HepG2 (cell line): ENCODE measurements at places on chromosomes 11 and 22. TPM values are rescaled to one million over a fixed set of nuclear protein-coding genes. Genes with fewer than 3 reads are reported as not detected.

- no peak for DNase-seq
Observed at GRCh38 chr11:72833811-72834493, 19.7 kb downstream of the ATG16L2 start.

GRCh38 chr22:27616033-27616432, 185.5 kb downstream of the MN1 start:
- no peak for DNase-seq

DNA sequence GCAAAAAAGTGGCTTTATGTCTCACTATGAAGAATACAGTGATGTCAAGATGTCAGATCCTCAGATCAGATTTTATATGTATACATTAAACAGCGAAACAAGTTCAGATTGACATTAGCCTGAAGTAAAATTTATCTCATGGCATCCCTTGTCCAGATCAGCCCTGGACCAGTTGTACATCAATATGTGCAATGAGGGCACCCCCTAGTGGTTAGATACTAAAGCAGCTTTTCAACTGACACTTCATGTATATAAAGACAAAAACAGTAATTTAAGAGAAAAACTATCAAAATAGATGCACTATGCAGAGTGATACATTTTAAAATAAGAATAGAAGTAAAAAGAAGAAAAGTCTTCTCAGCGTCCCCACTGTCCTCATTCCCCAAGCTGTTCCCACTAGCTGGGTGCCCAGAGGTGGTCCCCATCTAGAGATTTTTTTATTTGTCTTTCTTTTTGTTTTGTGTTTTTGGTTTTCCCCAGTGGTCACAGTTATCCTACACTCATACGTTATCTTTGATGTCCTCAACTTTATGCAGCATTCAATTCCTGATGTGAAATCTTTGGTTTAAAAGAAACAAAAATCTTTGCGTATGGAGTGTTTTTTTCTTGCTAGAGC, 2193.4 kb upstream of the RAG2 start:
- DNase-seq: peak; percentile 54

DNA sequence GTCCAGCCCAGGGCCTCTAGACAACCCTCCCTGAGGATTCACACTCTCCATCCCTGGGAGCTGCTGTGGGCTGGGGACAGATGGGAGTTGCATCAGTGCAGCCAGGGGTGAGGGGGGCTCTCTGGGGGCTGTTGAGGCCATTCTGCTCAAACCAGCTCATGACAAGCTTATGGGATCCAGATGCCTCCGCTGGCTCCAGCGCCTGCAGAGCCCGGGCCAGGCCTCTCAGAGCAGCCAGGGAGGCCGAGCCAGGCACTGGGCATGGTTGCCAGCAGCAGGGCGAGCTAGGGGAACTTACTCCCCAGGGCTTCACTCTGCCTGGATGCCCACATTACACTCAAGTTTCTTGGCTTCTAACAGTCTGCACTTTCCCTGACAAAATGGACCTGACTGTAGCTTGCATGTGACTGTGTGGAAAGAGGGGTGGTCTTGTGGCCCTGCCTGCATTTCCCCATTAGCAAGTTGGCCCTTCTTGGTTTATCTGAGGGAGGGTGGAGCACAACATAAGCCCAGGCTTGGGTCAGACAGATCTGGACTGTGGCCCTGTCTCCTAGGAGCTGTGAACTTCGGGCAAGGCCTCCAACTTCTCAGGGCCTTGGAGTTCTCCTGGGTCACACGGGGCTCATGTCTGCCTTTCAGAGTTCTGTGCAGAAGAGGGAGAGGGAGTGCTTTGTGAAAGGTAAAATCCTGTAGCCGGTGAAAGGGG, 34.5 kb upstream of the CYB5R3 start:
- DNase-seq: no peak

The NRXN2 gene
- total RNA-seq: not detected in 2 replicates

DNA sequence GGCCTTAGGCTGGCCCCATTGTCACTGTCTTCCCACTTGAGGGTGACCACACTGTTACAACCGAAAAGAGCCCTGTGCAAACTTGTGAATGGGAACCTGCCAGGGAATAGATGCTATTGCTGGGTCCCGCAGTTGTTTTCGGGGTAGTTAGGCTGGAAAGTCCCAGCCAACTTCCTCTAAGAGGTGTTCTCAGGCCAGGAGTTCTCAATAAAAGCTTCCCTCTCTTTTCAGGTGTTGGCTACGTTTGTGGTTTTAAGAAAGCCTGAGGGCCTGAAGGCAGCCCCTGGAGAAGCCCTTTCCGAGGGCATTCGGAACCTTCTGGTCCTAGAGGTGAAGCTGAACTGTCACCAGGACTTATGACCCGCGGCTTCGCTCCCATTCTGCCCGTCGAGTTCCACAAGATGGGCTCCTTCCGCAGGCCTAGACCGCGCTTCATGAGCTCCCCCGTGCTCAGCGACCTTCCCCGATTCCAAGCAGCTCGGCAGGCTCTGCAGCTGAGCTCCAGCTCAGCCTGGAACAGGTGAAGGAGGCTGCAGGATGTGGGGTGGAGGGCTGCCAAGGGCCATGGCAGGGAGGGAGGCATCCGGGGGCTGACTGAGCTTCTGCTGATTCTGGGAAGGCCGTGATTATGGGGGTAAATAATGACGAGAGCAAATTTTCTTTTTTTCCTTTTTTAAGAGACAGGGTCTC, 104.8 kb downstream of the PRR5L start:
- no peak for DNase-seq

GRCh38 chr11:82986446-82986845, 84.9 kb downstream of the DDIAS start:
- DNase-seq: no peak

The MGAT3 gene
- 0.15 TPM in 1 of 2 replicates, not detected in the other for total RNA-seq

DNA sequence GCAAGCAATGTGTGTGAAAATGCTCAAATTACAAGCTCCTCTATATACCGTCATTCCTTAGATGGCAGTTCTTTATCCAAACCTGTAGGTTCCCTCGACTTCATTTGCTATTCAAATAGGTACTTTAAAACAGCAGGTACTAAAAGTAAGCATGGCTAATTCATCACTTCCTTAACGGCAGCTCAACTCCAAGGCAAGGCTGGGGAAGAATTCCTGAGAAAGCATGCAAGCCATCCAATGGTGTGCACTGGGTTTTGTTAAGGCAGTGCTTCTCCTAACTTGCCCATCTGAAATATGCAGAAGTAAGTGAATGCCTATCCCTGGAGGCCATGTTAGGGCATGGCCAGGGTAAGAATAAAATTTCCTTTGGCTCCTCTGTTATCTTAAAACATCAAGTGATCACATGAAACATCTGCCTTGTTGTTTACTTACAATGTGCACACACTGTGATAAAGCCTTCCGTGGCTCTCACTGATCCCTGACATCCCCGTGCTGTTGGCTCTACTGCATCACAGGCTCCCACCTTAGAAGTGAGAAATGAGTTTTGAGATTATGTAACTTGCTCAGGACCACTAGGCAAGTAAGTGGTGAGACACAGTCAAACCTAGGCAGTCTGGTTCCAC, 52.1 kb downstream of the SMCO4 start:
- no peak for DNase-seq

The OR51B5 gene
- total RNA-seq: 0.18 and 0.20 TPM in 2 replicates

GRCh38 chr22:35464399-35464798, 64.5 kb downstream of the MCM5 start:
- DNase-seq: no peak

The KIRREL3 gene
- not detected in 2 replicates for total RNA-seq

DNA sequence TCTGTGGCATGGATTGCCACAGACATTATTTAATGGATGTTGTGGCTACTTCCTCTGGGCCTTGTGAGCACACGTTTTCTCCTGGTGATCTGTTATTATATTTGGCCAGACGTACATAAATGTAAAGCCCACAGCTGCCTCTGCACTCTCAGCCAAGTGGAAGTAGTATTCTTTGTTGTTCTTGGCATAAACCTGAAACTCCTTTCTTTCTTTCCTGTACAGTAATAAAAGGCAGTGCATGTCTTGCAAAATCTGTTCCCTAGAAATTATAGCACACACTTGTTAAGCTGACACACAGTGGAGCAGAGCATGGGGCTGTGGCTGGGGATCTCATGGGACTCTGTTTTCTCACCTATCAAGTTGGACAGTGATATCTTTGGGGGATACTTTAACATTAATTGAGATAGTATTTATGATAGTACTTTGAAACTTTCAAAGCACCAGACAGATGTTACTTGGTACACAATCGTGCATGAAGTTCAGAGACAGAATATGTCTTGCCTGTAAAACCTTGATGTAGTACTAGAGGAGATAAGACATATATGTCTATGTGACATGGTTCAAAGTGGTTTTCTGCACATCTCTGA, 20.9 kb downstream of the PANX1 start:
- no peak for DNase-seq

The ZBED5 gene
- total RNA-seq: 11.7 and 18.2 TPM in 2 replicates

- DNase-seq: no peak
Observed at GRCh38 chr11:111387363-111387762, 8.3 kb upstream of the POU2AF1 start.

- peak; percentile 17 for DNase-seq
Observed at GRCh38 chr22:26550498-26551033, 38.3 kb upstream of the TFIP11 start.

DNA sequence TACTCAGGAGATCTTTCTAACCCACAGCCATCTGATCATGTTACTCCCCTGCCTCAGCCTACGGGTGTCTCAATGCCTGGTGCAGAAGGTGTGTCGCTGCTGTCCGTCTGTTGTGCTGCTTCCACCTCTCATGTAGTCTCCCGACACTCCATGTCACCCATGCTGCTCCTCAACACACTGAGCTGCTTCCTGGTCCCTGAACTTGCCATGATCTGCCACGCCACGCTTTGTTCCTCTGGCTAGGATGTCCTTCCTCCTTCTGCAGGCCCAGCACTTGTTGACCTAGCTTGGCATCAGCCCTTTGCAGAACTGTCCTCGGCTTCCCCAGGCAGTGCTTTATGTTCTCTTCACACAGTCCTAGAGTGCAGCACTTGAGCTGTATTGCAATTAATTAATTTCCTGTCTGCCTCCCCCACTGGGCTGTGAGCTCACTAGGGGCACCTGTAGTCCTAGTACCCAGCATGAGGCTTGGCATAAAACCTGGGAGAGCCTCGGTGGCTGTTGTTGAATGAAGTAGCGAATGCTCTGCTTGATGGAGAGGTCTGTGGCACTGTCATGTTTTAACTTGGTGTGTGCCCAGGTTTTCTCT, 9.5 kb downstream of the GTPBP1 start:
- no peak for DNase-seq

GRCh38 chr11:64516226-64516625, 74.8 kb upstream of the SLC22A12 start:
- no peak for DNase-seq

DNA sequence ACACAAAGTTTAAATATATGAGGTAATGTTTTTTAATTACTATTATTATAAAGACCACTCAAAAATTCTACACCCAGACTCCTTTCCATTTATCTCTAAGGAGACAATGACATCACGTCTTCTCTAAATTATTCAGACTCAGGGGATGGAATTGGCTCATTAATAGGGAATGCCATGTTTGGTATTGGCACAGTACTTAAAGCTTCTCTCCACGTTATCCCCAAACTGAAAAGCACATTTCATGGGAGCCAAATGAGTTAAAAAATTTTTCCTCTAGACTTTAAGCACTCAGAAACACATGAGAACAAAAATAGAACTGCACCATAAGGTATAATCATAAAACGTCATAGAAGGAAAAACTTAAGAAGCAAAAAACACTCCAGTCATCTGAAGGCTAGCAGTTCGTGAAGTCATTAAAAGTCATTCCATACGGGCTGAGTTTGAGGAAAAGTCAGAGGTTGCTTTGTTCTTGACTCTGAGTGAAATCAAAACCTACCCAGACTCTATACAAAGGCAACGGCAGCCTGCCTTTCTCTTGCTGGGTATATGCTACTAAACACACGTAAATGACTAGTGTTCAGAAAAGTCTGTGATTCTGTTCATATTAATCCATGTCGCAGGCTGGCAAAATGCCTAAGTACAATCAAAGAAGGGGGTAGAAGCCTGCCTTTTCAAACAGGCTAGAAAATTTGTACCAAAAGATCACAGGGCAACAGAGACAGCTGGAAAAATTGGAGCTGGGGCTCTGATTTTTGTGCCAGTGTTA, 8.7 kb upstream of the MPPED2 start:
- no peak for DNase-seq

The TUBA8 gene
- total RNA-seq: 0.17 and 0.35 TPM in 2 replicates

- DNase-seq: no peak
Observed at GRCh38 chr22:40322021-40322420, 24.3 kb upstream of the ADSL start.

The CRYBB3 gene
- total RNA-seq: 0.18 TPM in 1 of 2 replicates, not detected in the other

- no peak for DNase-seq
Observed at GRCh38 chr11:34823639-34824038, 92.5 kb downstream of the APIP start.

DNA sequence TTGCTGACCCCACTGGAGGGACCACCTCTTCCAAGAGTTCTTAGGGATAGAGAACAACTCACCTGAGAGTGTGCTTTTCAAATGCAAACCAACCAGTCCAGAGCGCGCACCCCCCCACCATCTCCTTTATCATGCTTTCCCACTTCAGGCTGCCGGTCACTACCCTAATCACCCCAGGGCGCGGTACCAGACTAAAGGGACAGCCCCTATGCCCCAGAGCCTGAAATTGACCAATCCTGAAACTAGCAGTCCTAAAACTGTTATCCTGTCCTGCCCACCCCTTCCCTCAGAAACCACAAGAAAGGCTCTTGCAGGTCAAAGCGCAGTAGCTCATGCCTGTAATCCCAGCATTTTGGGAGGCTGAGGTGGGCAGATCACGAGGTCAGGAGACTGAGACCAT, 37.0 kb downstream of the NEAT1 start:
- no peak for DNase-seq

- DNase-seq: peak; percentile 91
Observed at GRCh38 chr11:12599408-12600143, 74.6 kb upstream of the TEAD1 start.

The GGT1 gene
- total RNA-seq: 11.6 and 29.9 TPM in 2 replicates

DNA sequence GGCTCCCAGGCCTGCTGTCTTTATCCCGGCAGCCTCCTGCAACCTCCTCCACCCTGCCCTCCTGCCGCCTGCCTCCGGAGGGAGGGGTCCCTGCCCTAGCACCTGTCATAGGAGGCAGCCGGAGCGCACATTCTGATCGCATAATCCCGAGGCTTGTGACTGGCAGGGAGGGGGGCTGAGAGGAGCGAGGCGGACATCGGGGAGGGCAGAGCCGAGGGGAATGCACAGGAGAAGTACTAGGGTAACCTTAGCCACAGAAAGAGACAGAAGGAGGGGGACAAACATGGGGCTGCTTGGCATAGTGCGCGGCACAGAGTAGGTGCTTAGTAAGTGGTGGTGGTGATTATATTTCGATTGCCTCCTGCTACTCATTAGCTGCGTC, 9.2 kb upstream of the ALX4 start:
- no peak for DNase-seq

- DNase-seq: no peak
Observed at GRCh38 chr11:73203790-73204189, 14.3 kb upstream of the P2RY2 start.

The RHOD gene
- total RNA-seq: 0.27 and 0.29 TPM in 2 replicates

The OR5P2 gene
- total RNA-seq: not detected in 2 replicates
